ENCODE measurements at places on chromosomes 2 and 18.

DNA sequence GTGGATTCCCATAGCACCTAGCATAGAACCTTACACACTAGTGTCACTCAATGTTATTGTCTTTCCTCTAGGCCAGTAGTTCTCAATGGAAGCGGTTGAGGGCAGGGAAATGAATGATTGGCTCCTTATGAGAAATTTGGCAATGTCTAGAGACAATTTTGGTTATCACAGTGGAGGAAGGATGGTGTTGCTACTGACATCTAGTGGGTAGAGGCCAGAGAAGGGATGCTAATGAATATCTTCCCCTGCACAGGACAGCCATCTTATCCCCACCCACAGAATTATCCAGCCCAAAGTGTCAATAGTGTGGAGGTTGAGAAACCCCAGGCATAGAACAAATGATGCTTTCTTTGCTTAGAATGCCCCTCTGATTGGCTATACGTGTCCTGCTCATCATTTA lies 15.8 kb downstream of the C18orf63 start:
- peak; percentile 56 for DNase-seq

DNA sequence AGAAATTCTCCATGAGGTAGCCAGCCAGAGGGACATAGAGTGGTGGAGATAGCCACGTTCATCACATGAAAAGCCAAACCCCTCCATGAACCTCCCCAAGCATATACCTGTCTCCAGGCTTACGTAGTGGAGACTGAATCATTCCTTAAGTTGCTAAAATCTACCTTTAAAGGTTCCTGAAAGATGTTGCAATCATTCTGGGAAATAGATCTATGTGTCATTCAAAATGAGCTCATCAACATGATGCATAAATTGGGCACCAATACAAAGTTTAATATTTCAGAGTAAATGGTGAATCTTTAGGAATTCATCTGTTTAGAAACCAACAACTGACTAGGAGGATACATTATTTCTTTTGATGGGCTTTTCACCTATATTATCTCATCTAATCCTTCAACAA lies 362.6 kb upstream of the ID2 start:
- DNase-seq: no peak

GRCh38 chr2:118654945-118655344 lies 192.5 kb downstream of the EN1 start:
- DNase-seq: no peak

- DNase-seq: peak; percentile 49
Measured at GRCh38 chr2:167862782-167863181, 384.6 kb downstream of the STK39 start.

GRCh38 chr2:74036450-74037195 lies 51.9 kb downstream of the TET3 start:
- DNase-seq: no peak

- DNase-seq: no peak
Measured at GRCh38 chr2:140269000-140269399, 1488.8 kb upstream of the NXPH2 start.

DNA sequence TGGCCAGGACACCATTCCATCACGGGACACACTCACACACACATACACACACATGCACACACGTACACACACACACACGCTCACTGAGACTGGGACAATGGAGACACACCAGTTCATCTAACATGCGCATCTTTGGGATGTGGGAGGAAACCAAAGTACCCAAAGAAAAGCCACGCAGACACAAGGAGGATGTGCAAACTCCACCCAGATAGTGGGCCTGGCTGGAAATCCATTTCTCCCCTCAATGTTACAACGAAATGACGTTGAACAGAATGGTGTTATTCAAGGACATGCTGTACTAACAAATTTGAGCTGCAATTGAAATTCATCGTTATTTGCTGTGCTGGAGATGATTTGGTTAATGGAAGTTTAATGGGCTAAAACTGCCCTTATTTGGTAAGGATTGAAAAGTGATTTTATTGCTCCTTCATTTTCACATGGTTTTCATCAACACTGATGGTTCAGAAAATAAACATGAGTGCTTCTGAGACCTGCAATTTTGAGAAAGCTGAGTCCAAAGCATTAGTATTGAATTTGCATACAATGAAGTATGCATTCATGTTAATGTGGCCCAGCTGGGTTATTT lies 110.0 kb downstream of the KCNE4 start:
- no peak for DNase-seq

DNA sequence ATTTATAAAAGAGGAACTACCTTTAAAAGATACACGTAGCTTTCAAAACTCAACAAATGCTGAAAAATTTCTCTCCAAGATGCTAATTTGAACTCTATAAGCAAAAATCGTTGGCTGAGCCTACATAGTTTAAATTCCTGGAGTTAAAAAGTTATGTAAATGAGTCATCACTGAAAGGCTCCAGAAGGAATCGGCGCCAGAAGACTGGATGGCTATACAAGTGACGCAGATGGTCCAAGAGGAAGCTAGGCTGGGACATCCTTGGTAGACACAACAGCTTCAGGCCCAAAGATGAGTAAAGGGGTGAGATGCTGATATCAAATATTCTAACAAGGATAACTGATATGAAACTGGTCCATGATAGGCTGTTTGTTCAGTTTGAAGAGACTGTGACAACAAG lies 22.8 kb upstream of the DNAH6 start:
- DNase-seq: peak; percentile 96

DNA sequence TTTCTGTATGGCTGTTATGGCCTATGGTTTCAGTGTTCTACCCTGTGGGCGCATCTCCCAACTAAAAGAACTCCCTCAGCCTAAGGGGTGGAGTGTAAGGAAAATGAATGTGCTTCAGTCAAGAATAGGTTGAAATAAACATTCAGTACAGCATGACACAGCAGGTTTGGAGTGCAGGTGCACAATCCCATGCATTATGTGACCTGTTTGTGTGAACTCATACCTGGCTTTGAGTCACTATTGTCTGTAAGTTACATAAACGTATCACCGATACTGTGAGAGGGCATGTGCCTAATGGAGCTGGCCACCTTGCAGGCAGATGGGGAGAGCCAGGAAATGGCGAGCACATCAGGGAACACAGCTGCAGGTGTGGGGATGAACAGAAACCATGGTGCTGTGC lies 216.0 kb downstream of the DSEL start:
- no peak for DNase-seq

DNA sequence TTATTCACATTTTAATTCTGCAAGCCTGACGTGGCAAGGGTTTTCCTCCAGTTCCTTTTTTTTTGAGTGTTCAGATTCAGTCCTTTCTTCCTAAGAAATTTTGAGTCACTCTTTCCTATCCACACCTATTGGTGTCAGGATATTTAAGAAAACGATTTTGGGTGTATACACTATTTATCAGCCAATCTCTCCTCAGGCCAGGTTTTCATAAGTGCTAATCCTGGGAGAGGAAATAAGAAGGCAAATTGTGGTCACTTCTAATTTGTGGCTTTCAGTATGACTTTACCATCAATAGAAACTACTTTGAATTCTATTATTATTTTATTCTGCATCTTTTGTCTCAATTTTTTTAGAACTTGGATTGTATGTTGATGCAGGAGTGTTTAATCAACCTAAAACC lies 174.4 kb downstream of the DSEL start:
- DNase-seq: no peak

GRCh38 chr2:70122470-70122869 lies 35.2 kb downstream of the PCBP1 start:
- no peak for DNase-seq

GRCh38 chr2:217459680-217460405 lies 543.0 kb downstream of the TNS1 start:
- peak; percentile 30 for DNase-seq

- DNase-seq: no peak
Measured at GRCh38 chr2:241258505-241259280, 56.8 kb downstream of the HDLBP start.

- DNase-seq: no peak
Measured at GRCh38 chr18:79796531-79797405, 970 bp upstream of the KCNG2 start.

GRCh38 chr18:31774477-31774785 lies 13.8 kb upstream of the SLC25A52 start:
- DNase-seq: no peak

- peak; percentile 56 for DNase-seq
Measured at GRCh38 chr2:56522605-56523089, 338.9 kb downstream of the CCDC85A start.

- DNase-seq: no peak
Measured at GRCh38 chr18:31957728-31958127, 14.8 kb upstream of the TRAPPC8 start.

DNA sequence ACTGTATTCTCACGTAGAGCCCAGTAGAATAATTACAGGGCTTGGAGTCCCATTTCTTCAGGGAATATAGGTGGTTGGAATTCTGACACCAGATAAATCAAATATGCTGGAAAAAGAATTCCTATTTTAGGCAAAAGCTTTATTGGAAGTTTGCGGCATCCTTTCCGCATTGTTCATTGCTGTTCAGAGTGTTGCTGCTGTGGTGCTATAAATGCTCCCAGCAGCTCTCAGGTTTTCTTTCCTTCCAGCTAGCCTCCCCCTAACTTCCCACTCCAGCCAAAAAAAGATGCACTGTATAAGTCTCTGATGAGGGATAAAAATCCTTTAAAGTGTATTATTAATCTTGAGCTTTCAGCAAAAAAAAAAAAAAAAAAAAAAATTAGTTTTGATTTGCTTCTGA lies 25.5 kb upstream of the POLR1B start:
- no peak for DNase-seq

DNA sequence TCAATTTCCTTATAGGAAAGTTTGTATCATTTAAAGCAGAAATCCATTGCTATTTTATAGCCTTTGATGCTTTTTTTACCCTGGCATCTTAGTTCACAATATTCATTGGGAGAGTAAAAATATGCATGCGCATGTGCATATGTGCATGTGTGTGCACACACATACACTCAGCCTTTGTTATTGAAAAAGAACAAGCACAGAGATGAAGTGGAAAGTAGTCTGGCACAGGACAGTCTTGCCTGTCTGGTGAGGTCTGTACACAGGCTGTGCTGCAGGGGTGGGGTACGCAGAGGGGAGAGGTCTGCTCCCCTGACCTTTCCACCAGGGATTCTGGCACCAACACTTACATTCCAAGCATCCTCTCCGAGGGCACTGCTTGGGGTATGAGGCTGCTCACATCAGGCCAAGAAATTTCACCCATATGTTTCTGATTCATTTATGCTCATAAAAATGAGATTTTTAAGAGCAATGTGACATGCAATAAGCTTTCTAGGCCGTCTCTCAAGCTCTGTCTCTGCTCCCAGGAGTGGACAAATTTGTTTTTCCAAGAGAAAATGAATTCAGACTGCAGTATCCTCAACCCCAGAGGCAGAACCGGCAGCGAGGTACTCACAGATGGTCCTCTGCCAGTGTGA lies 237.2 kb downstream of the INSIG2 start:
- DNase-seq: no peak

DNA sequence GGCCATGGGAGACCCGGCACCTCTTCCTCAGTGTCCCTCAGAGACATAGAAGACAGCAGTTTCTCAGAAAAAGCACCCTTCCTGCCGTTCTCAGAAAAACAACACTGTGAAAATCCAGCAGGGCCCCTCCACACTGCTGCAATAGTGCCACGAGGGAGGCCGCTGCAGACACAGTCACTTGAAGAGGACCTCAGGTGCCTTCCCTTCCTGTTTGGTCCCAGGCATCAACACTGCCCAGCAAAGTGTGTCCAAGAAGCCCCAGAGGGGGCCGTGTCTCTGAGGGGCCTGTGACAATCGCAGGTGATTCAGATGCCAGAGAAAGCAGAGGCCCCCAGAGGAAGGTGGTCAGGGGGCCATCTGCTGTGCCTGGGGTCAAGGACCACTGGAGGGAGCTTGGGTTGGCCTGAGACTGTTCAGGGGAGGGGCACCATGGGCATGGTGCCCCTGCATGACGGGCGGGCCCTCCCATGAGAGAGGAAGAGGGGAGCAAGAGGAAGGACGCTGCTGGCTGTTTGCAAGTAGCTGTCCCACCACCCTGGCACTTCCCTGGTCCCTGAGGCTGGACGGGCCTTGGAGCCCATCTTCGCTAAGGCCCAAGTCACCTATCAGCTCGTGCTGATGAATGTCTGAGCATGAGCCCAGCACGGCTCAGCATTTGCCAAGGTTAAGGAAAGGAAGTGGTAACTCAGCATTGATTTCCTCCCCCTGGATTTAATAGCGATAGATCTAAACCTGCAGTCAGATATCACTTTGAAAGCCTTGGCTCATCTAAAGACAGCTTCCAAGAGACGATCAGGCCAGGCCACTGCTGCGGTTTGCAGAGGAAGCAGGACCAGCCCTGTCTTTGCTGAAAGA lies 9.1 kb downstream of the TWIST2 start:
- peak; percentile 70 for DNase-seq

DNA sequence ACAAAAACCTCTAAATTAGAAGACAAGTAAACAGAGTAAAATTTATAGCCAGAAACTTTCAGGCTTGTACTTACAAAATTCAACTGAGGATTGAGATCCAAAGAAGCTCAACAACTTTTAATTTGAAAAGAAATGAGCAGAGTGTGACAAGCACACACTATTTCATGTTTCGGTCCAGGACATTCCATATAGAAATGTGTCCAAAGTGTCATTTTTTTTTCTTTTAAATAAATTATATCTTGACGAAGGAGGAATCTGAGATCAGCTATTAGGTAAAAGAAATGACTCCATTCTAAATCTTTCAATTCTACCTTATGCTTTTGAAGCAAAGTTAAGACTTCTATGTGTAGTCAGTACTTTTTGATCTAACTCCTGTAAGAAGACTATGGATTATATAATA lies 4.6 kb downstream of the FN1 start:
- DNase-seq: no peak

- DNase-seq: peak; percentile 57
Measured at GRCh38 chr2:64203858-64204632, 59.8 kb upstream of the PELI1 start.

DNA sequence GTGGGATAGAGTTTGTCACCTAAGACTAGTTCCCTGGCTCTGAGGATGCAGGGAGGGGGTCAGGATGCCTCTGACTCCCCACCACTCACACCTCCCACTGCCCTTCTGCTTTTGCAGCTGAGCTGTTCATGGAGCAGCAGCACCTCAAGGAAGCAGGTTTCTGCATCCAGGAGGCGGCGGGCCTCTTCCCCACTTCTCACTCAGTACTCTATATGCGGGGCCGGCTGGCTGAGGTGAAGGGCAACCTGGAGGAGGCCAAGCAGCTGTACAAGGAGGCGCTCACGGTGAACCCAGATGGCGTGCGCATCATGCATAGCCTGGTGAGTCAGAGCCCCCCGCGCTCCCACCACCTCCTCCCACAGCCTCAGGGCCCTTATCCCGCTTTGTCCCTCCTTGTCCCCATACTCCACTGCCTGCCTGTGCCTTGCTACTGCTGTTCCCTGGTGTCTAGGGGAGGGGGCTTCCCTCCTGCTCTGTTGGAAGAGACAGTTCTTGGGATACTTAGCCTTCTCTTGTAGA lies 94.4 kb downstream of the STPG4 start:
- no peak for DNase-seq
